ENCODE measurements at places on chromosomes 1 and 21.

DNA sequence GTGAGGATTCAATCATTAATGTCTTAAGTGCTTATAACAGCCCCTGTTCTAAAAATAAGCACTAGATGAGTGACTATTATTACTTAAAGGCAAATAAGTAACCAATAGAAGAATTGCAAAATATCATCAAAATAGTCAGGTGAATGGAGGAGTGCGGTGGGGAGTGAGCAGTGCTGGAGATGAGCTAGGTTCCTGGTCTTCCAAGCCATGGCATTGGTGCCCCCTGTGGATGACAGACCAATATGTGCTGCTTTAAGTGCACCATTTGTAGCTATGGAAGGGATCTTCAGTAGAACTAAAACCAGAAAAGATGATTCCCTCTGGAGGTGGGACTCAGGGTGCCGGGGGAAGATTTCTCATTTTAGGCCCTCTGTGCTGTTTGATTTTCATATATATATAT lies 46.1 kb upstream of the SLC30A1 start:
- DNase-seq: no peak

- DNase-seq: no peak
These were observed 122.1 kb downstream of the UCK2 start for GRCh38 chr1:165949335-165950130.

GRCh38 chr1:22123071-22123390 lies 19.9 kb downstream of the WNT4 start:
- DNase-seq: no peak

GRCh38 chr1:33387625-33388024 lies 43.3 kb downstream of the PHC2 start:
- no peak for DNase-seq

GRCh38 chr1:155591770-155592169 lies 18.2 kb upstream of the MSTO1 start:
- no peak for DNase-seq

GRCh38 chr1:45640293-45640692 lies 16.4 kb upstream of the CCDC17 start:
- no peak for DNase-seq

GRCh38 chr1:13583595-13583965 lies at the start of gene PDPN:
Gene PDPN, plus strand, starts transcription at chr1:13583832. Its CDS starts 202 bp downstream, at chr1:13584034.
- DNase-seq: peak; percentile 64

DNA sequence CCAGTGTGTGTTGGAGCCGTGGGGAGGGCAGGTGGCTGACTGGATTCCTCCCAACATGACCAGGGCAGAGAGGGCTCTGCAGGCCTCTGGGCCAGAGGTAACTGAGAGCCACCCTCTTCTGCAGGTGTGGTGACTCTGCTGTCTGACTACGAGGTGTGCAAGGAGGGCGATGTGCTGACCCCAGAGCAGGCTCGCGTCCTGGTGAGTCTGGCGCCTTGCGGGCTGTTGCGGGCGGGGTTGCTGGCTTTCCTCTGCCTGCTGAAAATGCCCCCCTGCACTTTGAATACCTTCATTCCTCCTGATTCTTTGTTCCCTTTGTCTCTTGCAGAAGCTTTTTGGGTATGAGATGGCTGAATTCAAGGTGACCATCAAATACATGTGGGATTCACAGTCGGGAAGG lies 6.7 kb downstream of the MRTO4 start:
- DNase-seq: no peak

DNA sequence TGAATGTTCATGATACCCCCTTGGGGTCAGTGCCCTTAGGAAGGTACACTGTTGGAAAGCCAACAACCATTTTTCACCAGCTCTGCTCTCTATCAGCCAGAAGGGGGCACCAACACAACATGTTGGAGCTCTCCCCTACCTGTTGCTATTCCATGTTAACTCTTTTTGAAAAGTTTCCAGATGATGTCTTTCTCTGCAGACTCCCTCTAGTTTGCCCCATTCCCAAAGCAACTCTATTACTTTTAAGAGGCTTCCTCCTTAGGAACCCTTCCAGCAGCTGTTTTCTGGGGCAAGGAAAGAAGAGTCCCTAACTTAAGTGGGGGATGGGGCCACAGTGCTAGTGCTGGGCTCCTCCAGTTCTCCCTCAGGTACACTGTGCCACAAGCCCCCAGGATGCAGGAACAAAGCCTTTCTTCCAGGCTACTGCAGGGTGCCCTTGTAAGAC lies 22.9 kb upstream of the NDC1 start:
- no peak for DNase-seq

- no peak for DNase-seq
These were observed 24.8 kb downstream of the KDM1A start for GRCh38 chr1:23044035-23044434.

- no peak for DNase-seq
These were observed 333.0 kb downstream of the PAPPA2 start for GRCh38 chr1:176795929-176796328.

GRCh38 chr21:33402001-33402979 lies 923 bp upstream of the IFNGR2 start:
- no peak for DNase-seq

- DNase-seq: no peak
These were observed 80.4 kb downstream of the NKAIN1 start for GRCh38 chr1:31159323-31159722.

GRCh38 chr1:31183927-31184554 lies 55.6 kb downstream of the NKAIN1 start:
- no peak for DNase-seq

DNA sequence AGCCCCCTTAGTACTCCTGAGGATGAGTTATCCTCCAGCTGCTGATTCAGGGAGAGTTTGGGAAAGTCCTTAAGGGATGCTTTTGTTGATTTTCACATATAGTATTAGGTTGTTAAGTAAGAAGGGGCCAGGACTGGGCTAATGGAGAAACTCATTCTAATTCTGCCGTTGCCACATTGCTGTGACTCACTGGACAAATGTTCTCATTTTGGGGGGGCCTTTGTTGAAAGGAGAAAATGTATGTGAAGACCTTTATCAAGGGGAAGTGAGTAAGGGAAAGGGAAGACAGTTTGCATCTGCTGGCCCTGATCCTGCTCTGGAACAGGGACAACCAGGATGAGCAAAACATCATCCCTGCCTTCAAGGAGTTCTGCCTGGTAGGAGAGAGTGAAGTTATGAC lies 123.2 kb upstream of the FGGY start:
- DNase-seq: no peak

DNA sequence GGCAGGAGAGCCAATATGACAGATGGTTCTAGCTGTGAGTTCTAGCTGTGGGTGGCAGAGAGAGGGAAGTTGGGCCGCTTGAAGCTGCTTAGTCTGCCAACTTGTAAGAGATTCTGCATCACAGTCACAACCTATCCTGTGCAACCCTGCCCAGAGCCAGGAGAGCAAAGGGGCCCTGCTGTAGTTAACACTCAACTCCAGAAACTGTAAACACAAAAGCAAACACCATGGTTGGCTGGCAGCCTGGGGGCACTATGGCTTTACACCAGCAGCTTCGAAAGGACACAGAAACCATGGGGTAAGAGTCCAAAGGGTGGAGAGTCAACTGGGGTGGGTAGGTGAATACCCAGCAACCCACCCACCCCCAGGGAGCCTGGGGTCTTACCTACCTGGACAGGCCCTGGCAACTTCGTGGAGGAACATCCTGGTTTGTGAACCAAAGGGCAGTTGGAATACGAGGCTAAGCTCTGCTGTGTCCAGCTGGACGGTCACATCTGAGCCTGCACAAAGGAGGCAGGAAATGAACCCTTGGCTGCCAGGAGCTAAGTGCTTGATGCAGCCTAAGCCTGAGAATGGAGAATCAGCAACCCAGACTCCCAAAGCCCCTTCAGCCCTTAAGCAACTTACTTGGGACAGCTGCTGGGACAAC lies 6.4 kb downstream of the INPP5B start:
- no peak for DNase-seq

- no peak for DNase-seq
These were observed at the start of gene MNDA for GRCh38 chr1:158830904-158831507. Gene MNDA, plus strand, starts transcription at chr1:158831351. Its CDS starts 10,803 bp downstream, at chr1:158842154.

Data from urinary bladder (tissue), 4 donors.